ENCODE measurements at places on chromosomes 13 and 19. TPM values are rescaled to one million over a fixed set of nuclear protein-coding genes. Genes with fewer than 3 reads are reported as not detected.
A peak's percentile ranks its signal among the peaks of the same experiment; 100 is the strongest.

GRCh38 chr13:103276775-103277498 is 210.7 kb upstream of the SLC10A2 start:
- no peak for DNase-seq

DNA sequence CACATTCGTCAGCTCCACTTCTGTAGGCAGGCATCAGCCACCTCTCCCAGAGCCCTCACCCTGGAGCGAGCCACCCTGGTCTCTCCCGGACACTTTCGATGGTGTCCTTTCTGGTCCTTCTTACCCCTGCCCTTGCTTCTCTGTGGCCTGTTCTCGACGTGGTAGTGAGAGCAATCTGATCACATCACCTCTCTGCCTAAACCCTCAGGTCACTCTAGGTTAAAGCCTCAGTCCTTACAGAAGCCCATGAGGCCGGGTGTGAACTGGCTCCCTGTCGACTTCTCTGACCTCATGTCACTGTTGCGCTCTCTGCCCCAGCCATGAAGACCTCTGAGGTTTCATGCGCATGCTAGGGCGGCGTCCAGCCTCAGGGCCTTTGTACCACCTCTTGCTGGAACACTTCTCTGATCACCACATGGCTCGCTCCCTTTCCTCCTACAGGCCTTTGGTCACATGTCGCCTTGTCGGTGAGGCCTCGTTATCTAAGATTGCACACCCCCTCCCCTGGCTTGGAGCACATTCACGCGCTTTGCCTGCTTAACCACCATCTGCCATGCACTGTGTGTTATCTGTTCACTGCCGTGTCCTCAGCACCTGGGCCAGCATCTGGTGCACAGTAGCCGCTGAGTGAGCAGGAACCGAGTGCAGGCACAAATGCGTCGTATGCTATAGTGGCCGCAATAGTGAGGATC is 101.5 kb downstream of the DPF1 start:
- no peak for DNase-seq

TNFSF9 gene
- total RNA-seq = 5.3 TPM

DNA sequence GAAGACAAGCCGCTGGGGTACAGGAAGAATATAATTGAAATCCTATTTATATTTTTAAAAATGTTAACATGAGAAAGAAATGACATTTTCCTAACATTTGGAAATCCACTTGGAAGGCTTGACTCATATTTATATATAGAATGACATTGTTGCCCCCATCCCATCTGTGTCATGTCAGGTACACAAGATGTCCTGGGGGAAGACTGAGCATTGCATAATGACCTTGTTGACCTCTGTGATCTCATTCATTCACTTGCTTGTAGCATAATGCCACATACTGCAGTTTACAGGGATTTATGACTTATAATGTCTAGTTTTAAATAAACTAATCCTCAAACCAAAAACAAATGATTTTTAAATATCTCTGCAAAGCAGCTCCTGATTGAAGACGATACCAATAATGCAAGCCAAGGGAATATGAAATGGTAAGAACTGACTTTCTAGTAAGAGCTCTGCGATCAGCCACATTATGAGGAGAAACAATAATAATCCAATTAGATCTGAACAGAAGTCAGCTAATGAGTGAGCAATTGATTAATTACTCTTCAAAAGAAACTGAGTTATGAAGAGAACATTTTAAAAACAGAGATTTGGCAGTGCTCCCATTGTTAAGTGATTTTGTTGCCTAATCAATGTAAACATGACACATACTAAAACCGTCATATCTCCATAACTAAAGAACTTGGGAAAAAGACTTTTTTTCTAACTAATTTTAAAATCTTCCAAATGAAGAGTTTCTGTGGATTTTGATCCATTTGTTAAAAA is 21.2 kb upstream of the VWA8 start:
- no peak for DNase-seq

ATP1A3 gene
- 33.1 TPM for total RNA-seq

CCDC124 gene
- total RNA-seq = 56.0 TPM

IGLON5 gene
- total RNA-seq = 29.4 TPM

DNA sequence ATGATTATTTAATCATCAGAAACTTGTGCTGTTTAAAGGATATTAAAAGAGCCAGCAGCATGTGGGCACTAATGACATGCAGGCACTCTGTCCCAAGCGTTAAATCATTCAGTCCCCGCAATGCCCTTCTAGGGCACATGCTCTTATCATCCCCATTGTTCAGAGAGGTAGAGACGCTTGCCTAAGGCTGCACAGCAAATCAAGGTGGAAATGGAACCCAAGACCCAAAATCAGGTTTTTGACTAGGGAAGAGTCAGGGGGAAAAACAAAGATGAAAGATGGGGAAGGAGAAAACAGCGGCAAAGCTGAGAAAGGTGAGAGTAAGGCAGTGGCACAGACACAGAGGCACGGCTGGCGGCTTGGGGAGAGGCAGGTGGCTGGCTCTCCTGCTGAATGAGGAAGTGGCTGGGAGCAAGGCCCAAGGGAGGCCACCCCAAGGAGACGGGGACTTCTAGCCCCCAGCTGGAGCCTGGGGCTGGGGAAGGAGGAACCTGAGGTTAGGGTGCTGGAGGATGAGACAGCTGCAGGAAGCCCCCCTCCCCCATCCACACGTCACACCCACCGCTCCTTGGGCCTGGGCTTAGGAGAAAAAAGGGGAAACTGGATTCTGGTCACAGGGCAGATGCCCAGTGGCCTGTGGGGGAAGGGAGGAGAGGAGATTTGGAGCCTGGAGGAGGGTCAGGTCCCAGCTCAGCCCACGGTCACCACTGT is 1.0 kb upstream of the TYROBP start:
- DNase-seq = no peak

DNA sequence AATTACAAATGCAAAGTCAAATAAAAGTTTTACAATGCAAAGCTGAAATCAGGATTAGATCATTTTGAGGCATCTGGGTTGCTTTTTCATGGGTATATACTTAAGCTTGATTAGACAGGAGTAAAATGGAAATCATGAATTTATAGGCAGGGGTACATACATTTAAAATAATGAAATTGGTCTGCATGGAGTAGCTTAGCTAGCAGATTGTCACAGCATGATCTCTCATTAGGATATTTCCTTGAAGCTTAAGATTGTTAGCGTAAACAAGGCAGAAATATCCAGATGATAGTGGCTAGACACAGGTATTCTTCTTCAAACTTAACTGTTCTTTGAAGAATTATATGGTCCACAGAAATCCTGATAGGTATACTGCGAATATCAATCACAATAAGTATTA is 1627.0 kb upstream of the PCDH20 start:
- no peak for DNase-seq

- peak; percentile 92 for DNase-seq
Observed at GRCh38 chr19:10390652-10391286, 10.4 kb upstream of the TYK2 start.

GRCh38 chr19:4032436-4032835 is 24.9 kb downstream of the PIAS4 start:
- DNase-seq = no peak

ZNF787 gene
- 44.6 TPM for total RNA-seq

ATP11A gene
- 35.1 TPM for total RNA-seq

Measured in GM23338 (cell line).